T-helper 1 cell (primary cell): ENCODE measurements at places on chromosomes 13 and 19.

DNA sequence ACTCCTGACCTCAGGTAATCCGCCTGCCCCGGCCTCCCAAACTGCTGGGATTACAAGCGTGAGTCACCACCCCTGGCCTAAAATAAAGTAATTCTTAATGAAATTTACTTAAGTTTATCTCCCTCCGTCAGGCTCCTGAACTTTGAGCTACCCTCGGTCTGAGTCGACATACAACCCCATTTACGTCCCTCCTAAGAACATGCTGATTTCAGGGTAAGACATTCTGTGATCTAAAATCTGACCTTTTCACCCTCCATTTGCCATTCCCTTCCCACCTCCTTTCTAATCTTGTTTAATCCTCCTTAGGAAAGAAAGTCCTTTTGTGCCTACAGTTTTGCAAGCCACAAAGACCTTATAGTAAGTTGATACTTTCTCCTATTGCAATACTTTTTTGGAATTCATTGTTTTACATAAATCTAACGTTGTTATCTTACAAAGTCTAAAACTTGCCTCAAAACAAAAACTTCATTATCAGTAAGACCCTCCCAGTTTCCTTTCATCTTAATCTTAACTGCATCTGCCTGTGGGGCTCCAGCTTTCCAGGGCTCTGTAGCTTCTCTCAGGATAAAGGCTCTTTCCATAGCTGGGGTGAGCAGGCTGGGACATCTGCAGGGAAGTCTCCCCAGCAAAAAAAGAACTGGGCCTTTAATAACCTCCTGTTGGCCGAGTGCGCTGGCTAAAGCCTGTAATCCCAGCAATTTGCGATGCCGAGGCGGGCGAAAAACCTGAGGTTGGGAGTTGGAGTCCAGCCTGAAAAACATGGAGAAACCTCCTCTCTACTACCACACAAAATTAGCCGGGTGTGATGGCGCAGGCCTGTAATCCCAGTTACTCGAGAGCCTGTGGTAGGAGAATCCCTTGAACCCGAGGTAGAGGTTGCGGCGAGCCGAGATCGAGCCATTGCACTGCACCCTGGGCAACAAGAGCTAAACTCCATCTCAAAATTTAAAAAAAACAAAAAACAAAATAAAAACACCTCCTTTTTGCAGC is 143.1 kb downstream of the ZNF737 start:
- no peak for DNase-seq

DNA sequence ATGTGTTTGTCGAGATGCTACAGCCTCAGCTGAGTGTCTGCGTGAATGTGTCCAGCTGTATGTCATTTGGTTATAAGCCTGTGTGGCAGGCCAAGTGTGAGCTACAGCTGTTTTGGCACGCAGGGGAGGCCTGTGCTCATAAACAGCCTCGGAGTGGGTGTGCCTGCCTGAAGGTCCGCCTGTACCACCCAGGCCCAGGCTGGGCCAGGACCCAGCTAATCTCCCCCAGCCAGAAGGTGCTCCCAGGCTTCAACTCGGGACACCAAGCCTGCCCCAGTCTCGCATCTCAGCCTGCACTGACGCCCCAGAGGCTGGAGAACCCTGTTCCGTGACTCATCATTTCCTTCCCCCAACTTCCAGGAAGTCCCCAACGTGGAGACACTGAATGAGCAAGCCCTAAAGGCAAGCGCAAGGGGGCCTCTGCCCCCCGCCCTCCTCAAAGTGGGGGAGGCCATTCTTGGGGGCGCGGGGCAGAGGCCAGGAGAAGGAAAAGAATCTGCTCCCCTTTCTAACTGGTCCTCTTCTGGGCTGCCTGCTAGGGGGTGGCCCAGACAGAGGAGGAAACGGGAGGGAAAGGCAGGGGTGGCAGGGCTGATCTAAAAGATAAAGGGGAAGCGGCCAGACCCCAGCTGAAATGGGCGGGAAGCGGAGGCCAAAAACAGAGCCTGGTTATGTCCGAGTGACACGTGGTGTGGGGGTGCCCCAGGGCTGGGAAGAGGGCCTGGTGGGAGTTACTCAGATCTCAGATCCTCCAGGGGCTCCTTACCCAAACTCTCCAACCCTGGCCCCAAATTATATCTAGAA is 2.0 kb downstream of the SLC1A5 start:
- DNase-seq, result peak; percentile 70

DNA sequence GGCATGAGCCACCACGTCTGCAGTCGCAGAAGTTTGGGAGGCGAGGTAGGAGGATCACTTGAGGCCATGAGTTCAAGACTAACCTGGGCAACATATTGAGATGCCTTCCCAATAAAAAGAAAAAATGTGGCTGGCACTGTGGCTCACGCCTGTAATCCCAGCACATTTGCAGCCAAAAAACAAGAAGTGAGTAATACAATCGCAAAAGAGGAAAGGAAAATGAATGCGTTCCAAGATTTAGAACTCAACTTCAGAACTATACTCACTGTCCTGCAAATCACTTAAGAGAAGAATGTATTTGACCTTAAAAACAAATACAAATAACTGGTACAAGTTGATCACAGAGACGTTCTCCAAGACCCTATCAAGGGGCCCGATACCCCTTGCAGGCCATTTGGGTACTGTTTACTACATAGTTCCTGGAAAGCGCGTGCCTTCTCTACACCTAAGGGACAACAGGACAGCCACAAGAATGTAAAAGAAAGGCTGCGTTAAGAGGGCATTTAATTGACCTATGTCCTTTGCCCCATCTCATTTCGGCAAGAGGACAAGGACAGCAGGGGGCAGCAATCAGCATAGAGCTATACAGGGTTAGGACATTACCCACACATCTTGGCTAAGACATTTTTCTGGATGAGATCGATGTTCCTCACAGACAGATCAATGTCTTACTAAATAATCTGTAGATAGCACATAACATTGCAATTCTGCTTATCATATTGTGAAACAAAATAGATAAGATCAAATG is 41.3 kb downstream of the FLT3 start:
- peak; percentile 22 for DNase-seq

GRCh38 chr13:37074703-37075102 is 15.2 kb upstream of the SUPT20H start:
- no peak for DNase-seq

GRCh38 chr13:31468114-31468902 is 268.5 kb downstream of the B3GLCT start:
- DNase-seq, result no peak

GRCh38 chr19:35715355-35715809 is 2.4 kb upstream of the KMT2B start:
- DNase-seq, result no peak

GRCh38 chr13:83940742-83941141 is 58.5 kb upstream of the SLITRK1 start:
- no peak for DNase-seq

DNA sequence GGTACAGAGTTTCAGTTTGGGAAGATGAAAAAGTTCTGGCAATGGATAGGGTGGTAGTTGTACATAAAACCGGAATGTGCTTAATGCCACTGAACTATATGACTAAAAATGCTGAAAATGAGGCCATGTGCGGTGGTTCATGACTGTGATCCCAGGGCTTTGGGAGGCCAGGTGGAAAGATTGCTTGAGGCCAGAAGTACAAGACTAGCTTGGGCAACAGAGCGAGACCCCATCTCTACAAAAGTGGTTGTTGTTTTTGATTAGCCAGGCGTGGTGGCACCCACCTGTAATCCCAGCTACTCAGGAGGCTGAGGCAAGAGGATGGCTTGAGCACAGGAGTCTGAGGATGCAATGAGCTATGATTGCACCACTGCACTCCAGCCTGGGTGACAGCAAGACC is 12.8 kb downstream of the SMAD9 start:
- DNase-seq, result no peak

DNA sequence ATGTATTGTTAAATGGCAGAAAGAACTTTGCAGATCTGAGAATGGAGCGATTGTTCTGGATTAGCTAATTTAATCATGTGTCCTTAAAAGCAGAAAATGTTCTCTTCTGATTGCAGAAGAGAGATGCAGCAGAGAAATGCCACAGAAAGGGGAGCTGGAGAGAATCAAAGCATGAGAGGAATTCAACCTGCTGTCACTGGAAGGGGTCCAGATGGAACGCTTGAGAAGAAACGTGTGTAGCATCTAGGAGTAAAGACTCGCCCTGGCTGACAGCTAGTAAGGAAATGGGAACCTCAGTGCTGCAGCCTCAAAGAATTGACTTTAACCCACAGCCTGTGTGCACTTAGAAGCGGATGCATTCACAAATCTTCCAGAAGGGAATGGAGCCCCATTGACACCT is 502.8 kb downstream of the KLF12 start:
- no peak for DNase-seq

DNA sequence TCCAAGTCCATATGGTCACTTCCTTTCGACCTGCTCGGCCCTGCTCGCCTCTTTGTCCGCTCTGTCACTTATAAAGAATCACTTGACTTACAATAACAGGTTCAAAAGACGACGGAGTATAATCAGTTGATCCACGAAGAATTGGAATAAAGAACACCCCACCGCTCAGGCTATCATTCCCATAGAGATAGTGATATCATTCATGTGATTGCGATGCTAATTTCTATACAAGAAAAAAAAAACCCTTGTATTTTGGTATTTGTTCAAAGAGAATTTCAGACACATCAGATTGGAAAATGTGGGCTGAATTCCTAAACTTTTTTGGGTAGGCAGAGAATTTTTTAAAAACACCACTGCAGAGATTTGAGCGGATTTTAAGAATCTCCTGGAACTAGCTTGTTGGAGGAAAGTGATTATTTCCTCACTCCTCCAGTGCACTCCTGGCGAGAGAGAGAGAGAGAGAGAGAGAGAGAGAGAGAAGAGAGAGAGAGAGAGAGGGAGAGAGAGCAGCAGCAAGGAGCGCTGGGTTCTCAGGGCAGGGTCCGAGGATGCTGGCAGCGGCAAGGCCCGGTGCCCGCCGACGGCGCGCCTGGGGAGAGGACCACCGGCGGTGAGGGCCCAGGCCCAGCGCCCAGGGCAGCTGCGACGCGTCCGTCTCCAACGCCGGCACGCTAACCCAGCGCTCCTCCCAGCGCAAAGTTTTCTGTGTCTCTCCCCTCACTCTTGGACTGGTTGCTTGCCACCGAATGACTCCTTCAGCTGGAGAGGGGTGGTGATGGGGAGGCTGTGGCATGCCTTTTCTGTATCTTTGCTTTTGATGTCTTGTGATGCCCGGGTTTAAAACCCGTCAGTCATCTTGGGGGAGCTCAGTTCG is 149.0 kb upstream of the ZNF536 start:
- no peak for DNase-seq

DNA sequence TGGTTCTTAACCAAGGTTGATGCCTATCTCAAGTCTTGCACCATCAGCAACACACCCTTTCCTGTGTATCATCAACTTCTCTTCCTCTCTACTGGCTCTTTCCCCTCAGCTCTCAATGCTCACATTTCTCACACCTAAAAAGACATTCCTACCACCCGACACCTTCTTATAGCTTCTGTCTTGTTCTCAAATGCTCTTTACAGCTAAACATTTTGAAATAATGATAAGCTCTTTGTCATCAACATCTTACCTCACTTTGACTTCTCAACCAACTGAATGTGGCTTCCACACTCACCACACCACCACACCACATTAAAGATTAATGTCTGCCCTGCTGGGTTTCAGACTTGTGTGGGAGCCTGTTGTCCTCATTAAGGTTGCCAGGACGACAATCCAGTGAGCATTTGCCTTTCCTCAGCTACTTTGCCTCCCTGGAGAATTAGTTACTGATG is 67.8 kb downstream of the RXFP2 start:
- peak; percentile 41 for DNase-seq

DNA sequence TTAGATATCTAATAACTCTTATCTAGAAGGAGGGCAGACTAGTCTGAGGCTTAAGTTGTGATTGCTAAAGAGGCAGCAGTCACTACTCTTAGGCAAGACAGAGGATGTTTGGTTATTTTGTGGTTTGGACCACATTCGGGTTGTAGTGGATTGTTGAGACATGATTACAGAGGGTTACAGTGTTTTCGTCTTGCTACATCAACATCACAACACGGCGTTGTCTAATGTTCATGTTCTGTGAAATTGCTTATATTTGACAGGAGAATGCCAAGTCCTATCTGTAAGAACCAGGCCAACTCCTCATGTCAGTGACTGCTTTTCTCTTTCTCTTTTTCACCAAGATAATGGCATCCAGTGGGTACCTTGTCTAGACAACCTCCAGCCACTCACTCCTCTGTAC is 16.8 kb upstream of the TM9SF2 start:
- DNase-seq, result no peak

DNA sequence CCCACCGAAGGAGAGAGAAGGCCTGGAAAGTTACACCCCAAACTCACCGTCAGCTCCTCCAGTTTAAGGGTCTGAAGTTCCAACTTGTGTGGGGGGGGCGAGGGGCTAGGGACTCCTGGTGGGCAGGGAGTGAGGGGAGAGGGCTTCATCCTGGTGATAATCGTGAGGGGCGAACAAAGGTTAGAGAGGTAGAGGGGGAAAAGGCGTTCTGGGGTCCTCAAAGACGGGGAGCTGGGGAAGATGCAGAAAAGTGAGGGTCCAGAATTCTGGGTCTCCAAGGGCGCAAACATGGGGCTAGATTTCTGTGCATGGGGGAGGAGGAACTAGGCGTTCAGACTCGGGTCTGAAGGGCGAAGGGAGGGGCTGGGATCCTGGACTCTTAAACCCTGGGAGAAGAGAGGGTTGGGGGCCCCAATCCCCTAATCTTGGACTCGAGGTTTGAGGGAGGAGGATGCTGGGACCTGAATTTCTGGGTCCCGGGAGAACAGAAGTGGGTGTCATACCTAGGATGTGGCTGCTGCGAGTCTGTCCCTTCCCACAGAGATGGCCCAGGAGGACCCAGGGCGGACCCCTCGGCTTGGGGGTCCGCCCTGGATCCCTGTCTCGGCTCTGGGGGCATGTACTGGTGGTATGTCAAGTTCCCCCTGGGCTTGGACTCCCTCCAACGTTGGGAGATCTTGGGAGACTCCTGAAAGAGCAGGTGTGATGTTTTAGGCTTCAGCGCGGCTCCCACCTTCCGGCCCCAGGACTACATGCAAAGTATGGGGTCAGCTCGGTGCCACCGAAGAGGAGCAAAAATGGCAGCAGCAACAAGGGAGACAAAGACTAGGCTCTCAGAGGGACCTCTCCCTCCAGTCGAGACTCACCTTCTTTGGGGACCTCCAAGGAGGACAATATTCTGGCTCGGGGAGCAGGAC is 4.5 kb downstream of the MAMSTR start:
- no peak for DNase-seq
